Stimulated activated CD4-positive, alpha-beta T cell treated with anti-CD3 and anti-CD28 coated beads, TNF-alpha, amount 100 ng/mL, for 48 hours (primary cell): ENCODE measurements at places on chromosomes 2 and 18.

DNA sequence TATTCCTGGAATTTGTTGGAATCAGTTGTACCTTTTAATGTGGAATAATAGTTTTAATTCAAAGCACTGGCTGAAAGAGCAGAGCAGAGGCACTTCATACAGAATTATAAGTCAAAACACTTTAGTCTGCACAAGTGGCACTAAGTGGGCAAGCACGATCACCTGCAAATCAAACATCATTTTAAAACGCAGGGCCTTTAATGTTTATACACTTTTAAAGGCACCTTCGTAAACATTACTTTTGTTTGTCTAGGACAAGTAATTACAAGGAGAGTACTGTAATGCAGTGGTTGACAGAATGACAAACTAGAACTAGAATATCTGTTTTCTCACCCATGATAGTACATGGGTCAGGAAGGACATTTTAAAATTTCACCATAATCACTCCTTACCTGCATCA lies 36.4 kb downstream of the LANCL1 start:
- no peak for DNase-seq

- no peak for DNase-seq
Observed at GRCh38 chr2:173523497-173523896, 168.8 kb downstream of the CDCA7 start.

GRCh38 chr2:162266460-162266760 lies 23.2 kb upstream of the FAP start:
- DNase-seq: no peak

- no peak for DNase-seq
Observed at GRCh38 chr2:44097322-44097907, 71.3 kb upstream of the PPM1B start.

- DNase-seq: no peak
Observed at GRCh38 chr2:72993147-72993932, 76.0 kb downstream of the EMX1 start.

DNA sequence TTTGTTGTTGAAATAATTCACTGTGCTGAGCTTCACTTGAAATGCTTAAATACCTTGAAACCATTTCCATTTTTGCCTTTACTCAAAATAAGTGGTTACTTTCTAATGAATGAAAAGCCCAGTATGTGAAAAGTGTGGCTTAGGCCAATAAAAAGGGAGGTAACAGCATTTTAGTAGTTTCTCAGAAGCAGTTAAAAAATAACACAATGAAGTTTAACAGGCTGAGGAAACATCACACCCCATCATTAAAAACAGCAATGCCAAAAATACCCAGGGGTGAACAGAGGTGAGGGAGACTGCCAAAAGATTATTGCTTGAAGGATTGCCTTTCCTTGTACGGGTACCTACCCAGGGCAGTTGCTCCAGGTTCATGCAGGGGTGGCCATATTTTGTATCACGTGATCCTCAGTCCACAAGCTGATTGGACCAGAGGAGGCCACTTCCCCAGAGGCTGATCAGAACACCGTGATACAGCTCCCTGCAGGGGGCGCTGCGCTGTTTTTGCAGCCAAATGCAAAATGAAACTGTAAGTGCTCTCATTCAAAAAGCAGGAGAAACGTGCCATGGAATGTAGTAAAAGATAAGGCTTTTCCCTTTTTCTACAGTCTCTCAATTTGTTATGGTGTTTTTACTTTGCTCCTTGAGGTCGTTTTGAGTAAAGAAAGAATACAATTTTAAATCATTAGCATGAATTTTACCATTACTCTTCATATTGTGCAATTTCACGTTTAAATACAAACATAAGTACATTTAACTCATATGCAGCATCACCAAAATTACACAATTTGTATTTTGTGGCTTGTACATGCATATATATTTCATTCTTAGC lies 70.2 kb upstream of the SH3BP4 start:
- DNase-seq: peak; percentile 33

GRCh38 chr2:437756-438393 lies 150.0 kb upstream of the ALKAL2 start:
- no peak for DNase-seq

GRCh38 chr2:159738509-159739390 lies 26.4 kb downstream of the MARCHF7 start:
- no peak for DNase-seq

GRCh38 chr2:20282916-20283592 lies 58.1 kb upstream of the SDC1 start:
- no peak for DNase-seq

DNA sequence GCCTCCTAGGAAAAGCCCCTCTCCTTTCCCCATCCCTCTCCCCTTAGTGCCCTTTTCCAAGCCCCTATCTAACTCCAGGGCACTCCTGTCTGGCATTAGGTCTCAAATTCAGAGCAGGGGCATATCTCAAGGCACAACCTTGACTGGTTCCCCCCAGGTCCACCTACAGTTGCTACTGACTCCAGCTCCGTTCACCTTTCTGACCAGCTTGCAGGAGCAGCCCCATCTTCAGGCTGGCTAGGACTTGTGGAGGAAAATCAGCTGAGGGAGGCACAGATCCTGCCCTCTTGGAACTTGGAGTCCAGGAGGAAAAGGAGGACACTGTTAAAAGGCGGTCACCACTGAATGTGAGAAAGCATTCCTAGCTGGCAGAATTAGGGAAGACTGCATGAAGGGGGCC lies 152.4 kb downstream of the ZFP36L2 start:
- DNase-seq: no peak

DNA sequence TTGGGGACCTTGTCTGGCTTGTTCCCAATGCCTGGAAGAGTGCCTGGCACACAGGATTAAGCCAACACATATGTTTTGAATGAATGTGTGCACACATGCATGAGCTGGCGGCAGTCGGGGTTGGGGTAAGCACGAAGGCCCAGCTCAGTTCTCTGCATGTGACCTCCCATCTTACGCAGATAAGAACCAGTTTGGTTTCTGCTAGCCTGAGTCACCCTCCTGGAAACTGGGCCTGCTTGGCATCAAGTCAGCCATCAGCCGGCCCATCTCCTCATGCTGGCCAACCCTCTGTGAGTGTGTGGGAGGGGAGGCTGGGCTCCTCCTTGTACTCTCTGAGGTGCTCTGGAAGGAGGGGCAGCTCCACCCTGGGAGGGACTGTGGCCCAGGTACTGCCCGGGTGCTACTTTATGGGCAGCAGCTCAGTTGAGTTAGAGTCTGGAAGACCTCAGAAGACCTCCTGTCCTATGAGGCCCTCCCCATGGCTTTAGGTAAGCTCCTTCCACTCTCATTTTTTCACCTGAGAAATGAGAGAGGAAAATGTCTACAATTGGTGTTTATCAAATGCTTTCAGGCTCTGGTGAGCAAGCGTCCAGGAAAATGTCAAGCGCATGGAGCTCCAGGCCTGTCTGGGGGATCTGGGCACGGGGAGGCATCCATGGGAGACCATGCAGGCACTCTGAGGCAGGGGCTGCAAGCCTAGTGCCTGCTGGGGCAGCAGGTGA lies 9.7 kb upstream of the IL1RN start:
- no peak for DNase-seq

DNA sequence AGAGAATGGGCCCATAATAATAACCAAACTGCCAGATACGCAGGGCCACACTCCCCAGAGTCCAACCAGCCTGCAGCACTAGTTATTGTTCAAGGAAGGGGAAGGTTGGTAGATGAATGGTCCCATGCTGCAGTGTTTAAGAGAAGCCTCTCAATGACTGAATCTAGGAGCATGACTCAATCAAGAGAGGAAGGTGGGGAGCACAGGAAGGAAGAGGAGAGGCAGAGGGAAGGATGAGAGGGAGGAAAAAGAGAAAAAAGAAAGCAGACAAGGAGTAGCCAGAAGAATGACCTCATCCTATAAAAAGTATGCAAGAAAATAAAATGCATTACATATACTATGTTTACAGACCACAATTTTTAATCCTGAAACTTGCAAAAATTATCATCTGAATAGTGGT lies 174.5 kb downstream of the TCF4 start:
- no peak for DNase-seq

GRCh38 chr2:208366215-208367127 lies 40.1 kb upstream of the PTH2R start:
- DNase-seq: no peak

DNA sequence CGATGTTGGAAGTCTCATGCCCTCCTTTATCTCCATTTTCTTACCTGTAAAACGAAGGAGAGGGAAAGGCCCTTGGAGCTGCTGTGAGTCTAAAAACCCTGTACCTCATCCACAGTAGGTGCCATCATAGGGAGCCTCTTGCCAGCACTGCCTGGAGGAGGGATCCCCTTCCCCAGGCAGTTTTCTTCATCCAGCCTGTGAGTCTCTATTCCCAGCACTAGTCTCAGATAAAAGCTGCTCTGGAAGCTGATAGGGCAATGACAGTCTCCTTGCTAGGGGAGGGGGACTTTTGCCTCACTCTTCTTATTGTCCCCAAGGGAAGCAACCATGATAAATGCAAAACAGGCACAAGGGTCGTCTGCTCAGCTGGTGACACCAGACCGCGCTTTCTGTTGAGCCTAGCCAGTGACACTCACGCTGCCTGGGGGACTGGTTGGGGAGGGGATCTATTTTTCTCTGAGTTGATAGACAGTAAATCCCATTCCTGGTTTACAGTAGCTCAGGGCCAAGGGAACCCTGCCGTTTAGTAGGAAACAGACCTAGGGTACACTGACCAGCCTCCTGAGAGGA lies 139.5 kb upstream of the NABP1 start:
- no peak for DNase-seq

- DNase-seq: no peak
Observed at GRCh38 chr2:216594081-216594480, 39.1 kb upstream of the IGFBP2 start.
